Stimulated activated CD8-positive, alpha-beta memory T cell treated with anti-CD3 and anti-CD28 coated beads, Interleukin-2, amount 100 ng/mL, for 1 hour (primary cell): ENCODE measurements at places on chromosomes 5 and 9.

DNA sequence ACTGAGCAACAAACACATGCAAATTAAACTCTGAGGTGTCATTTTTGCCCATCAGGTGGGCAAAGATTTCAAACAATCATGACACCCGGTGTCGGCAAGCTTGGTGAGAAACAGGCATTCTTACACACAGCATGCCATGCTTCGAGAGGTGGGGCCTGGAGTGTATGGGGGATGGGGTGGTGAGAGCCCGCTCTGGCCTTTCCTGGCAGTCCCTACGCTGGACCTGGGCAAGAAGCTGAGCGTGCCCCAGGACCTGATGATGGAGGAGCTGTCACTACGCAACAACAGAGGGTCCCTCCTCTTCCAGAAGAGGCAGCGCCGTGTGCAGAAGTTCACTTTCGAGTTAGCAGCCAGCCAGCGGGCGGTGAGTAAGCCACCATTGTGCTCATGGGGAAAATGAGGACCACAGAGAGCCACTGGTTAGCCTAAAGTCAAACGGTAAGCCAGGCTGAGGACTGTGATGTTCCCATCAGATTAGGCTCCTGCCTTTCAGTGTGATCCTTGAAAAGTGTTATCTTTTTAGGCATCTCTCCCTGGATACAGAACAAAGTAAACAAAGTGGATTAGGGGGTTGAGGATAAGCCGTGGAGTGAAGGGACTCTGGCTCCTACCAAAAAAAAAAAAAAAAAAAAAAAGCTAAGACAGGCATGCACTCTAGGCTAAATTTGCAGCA is 9.4 kb downstream of the MYOZ3 start:
- DNase-seq: no peak

DNA sequence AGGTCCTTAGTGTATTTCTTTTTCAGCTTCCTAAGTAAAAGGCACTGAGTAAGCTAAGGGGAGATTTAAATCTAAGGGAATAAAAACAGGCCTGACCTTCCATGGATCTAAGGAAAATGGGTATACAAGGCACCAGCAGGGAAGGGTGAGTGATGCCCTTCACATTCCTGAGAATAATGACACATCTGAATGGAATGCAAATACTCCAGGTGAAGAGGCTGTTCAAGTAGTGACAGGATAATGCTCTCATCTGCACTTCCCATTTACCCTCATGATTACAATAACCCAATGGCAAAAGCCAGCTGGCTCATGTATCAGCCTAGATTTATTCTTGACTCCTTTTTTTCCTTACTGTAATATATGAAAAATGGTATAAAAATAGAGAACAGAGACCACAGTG is 216.2 kb upstream of the ACTBL2 start:
- DNase-seq: no peak

DNA sequence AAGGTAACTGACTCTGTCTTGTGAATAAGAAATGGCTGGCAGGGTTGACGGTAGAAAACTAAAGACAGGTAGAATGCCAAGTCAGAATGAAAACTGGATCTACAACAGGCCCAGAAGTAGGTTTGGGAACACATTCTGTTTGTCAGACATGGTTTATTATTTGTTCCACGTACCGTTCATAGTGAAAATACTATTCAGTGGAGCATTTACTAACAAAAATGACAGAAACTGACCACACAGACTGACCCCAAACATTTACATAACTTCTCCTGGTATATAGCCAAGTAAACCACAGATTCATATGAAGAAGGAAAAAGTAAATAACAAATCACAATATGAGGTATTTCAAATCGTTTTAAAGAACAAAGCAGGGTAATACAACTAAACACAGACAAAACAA is 73.7 kb downstream of the SLC38A9 start:
- no peak for DNase-seq

DNA sequence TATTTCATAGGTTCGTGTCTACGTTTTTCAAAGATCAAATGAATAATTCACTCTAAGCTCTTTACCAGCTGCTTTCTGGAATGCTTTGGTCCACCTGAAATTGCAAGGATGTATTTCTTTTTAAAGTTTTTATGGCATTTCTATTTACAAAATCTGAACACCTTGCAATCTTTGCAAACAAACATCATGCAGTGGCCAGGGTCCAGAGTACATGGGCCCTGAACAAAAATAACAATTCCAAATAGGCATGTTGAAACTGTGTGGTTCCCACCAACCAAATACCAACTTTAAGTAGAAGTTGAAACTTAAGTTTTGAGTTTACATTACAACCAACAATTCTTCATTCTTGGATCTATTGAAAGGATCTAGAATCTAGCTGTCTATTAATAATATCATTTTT is 180.1 kb upstream of the FTMT start:
- DNase-seq: no peak

DNA sequence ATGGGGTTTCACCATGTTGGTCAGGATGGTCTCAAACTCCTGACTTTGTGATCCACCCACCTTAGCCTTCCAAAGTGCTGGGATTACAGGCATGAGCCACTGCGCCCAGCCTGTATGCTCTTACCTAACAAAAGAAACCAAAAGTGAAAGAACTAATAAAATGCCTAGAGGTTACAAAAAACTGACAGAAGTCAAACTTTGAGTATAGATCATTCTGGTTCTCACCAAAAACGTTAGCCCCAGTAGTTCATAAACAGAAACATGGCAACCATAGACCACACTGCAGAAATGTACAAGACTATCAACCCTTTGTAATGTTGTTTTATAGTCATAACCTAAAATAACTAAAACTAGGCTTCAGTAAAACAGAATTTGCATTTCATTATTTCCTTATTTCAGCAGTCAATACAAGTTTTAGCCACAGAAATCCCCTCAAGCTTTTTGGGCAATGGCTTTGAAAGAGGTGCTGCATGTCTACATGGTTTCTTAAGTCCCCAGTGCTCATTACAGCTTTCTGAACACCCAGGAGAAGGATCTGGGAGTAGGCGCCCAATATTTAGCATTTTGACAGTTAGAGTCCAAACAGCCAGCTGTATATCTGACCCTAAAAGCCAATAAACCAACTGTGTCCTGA is 72.5 kb downstream of the EPB41L4A start:
- DNase-seq: no peak

DNA sequence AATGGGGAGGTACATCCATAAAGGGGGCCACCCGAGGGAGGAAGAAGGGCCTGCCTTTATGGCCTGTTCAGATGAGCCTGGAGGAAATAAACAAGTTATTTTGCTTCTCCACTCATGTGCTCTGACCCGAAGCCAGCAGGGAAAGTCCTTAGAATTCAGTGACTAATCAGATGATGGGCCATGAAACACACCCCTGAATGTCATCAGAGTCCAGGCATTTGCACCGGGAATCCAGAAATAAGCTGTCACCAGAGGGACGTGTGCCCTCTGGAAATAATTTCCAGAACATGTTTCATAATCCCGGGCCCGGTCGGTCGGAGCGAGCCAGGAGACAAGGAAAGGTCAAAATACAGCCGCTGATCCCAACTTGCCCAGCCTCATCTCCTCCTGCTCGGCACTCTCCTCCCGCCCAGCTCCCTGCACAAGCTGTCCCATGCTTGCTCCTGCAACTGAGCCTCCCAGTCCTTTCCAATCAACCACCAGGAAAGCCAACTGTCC is 73.6 kb upstream of the ZNF622 start:
- DNase-seq: no peak

DNA sequence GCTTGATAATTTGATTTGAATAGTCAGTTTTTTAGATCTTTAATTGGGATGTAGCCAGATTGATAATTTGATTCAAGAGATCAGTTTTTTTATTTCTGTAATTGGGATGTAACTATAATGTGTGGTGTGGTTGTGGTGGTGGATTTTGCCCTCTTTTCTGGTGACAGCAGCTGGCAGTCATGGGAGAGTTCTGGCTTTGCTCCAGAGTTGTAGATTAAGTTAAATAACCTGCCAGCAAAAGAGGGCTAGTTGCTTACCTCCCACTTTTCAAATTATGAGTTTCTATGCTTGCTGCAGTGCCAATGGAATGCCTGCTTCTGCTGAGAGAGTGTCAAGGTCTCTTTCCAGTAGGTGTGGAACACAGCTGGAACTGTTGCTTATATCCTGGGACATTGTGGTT is 315.1 kb downstream of the CCDC171 start:
- DNase-seq: no peak

- no peak for DNase-seq
Observed at GRCh38 chr5:149006426-149006825, 56.4 kb downstream of the SH3TC2 start.

DNA sequence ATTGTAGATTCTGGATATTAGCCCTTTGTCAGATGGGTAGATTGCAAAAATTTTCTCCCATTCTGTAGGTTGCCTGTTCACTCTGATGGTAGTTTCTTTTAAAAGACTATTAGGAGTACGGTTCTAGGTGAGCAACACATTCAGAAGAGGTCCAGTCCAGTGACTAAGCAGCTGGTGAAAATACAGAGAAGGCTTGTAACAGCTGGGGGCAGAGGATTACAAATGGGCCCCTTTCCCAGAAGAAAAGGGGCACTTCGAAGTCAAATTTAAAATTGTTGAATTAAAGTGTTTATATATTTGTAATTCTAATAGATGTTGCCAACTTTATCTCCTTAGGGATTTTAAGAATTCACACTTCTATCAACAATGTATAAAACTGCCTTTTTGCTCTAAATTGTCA is 720.5 kb downstream of the TLE4 start:
- DNase-seq: no peak

DNA sequence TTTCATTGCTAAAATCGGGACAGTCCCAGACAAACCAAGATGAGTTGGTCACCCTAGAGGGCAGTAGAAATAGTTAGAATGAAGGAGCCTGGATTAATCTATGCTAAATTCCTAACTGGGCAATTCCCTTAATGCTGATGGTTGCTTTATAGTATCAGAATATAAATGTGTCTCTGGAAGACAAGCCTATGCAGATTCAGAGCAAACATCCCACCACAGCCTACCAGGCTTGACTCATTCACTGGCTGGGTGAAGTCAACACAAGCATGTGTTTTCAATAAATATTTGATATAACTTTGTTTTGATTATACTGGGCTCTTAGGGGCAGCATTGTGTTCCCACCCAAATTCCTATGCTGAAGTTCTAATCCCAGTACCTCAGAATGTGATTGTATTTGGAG is 79.3 kb downstream of the RMI1 start:
- DNase-seq: no peak

- DNase-seq: no peak
Observed at GRCh38 chr9:20570087-20570486, 52.2 kb downstream of the MLLT3 start.

DNA sequence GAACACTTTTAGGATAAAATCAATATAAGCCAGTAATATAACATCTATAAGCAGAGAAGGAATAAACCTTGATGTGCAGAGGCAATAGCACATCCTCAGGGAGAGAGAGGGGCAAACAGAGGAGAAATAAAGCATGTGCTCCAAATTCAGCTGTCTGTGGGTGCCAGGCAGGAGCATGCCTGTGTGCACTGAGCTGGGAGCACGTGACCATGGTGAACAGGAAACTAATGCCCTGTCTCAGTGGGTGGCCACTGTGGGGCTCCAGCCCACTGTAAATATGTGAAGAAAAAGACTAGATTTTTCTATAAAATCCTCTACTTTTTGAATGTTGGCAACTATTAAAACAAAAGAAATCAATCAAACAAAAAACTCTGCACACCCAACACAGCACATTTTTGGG is 55.3 kb downstream of the FYB1 start:
- DNase-seq: no peak

DNA sequence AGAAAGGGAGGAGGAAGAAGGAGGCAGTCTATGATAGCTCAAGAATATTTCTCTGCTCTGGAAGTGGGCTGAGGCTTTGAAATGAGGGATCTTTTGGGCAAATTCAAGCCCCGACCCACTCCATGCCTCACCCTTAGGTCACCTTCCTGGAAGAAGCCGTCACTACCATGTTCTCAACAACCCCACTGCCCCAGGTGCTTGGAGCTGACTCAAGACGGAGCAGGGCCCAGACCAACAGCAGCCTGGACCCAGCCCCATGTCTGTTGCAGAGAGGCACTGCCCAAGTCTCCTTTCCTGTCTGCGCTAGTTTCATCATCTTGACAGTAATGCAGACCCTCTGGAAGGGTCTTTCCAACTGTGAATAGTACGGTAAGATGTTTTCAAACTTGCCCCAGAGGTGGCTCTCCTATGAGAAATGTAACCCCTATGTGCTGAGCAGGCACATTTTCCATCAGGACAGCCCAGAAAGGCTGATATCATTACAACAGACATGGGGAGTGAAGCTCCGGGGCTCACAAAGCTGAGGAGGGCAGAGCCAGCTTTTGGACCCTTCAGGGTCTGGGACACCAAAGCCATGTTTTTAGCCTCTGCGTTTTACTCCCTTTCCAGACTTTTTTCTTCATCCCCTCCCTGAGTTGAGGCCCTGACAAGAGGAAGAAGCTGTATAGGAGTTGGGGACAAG is 128.2 kb upstream of the LARP1 start:
- DNase-seq: no peak

DNA sequence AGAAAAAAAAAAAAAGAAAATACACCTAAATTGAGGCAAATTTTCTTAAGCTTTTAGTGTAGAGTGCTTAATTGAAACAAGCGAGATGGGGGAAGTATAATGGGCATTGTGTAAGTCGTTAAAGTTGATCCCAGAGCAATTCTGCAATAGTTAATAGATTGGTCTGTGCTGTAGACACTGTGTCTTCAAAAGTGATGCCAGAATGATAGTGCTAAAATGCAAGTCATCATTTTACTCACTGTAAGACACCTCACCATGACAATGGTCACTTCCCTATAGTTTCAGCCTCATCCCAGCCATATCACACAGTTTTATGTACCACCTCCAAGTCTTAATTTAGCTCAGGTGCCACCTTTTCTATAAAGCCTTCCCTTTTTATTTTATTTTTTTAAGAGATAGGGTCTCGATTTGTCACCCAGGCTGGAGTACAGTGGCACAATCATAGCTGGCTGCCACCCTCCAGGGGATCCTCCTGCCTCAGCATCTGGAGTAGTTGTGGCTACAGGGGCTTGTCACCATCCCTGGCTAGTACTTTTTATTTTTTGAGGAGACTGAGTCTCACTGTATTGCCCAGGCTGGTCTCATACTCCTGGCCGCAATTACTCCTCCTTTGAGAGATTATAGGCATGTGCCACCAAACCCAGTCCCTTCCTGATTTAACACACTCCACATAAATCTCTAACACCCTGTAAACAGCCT is 6.2 kb downstream of the COX7C start:
- DNase-seq: no peak

DNA sequence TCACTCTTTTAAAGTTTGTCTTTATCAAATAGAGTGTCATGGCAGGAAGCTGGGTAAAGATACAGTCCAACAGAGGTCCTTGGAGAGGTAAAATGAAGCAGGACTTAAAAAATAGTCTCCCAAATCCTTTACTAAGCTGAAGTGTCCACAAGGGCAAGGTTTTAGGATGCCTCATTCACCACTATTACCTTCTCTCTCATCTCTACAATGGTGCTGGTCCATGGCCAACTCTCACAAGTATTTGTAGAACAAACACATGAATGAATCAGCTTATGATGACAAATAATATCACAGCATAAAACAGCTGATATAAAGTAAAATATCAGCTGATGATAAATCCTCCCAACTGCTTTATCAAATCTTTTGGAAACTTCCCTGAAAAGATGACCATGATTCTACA is 162.3 kb upstream of the ZNF462 start:
- no peak for DNase-seq

- no peak for DNase-seq
Observed at GRCh38 chr9:82057805-82058204, 69.2 kb downstream of the SPATA31D1 start.
